Neural crest cell (in vitro differentiated cells): ENCODE measurements at places on chromosomes 5 and 9. TPM values are rescaled to one million over a fixed set of nuclear protein-coding genes. Genes with fewer than 3 reads are reported as not detected.
A peak's percentile ranks its signal among the peaks of the same experiment; 100 is the strongest.

DNA sequence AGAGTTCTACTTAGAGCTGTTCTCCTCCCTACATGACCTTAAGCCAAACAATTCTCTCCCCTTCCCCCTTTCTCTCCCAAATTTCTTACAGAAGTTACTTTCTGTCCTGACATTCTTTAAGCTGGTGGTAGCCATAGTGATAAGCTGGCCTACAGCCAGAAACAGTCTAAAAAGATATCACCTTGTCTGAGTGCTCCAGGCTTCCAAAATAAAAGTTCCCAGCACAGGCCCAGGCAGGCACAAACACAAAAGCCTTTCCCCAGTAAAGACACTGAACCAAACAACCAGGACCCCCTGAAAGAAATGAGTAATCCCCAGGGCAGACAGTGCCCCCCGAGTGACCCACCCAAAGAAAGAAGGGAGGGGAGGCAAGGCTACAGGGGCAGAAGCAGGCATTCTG, 19.2 kb downstream of the SIL1 start:
- no peak for DNase-seq

- no peak for DNase-seq
These were observed 462.7 kb upstream of the CD180 start for GRCh38 chr5:67659288-67659687.

DNA sequence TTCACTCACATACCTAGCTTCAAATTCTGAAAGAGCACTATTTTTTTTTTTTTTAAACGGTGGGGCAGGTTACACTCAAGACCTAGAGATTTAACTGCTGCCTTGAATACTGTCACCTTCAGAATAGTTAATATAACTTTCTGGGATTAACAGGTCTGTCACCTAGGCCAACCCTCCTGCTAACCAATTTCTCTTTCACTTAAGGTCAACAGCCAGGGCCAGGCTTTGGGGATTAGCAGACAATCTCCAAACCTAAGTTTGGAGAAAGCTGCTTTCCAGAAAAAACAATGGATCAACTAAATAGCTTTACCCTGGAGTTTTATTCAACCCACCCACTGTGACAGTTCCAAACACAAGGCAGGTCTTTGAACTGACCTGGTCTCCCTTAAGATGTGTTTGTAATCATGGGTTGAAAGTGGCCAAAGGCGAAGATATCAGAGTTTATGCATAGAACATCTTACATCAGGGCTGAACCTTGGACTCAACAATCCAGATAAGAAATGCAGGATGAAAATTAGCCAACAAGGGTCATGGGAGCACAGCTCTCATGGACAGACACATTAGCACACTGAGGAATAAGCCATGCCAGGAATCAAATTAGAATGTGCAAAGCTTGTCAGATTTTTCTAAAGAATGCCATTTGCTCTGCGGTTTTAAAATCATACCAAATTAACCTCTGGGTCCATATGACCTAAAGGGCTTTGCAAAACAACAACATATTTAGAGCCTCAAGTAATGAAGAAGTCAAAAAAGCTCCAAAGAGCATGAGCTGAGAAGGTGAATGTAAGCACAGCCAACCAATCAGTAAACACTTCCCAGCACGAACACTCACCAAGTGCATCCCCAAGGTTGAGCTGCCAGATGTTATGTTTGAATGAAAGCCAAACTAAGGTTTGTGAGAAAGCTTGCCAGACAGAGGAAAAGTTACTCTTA, 538.5 kb upstream of the DMAC1 start:
- no peak for DNase-seq

DNA sequence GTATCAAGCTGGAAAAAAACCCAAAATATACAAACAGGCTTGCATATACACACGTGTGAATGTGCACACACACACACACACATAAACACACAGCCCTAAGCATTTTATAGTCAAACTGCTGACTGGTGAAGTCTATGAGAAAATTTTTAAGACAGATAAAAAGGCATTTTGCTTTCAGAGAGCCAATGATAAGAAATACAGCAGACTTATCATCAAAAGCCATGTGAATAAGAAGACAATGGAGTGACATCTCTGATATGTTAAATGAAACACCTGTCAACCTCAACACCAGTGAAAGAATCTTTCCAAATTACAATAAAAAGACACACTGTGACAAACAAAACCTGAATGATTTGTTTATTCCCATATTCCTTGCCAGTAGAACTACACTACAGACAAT, 233.3 kb downstream of the CDH9 start:
- DNase-seq, result no peak

DNA sequence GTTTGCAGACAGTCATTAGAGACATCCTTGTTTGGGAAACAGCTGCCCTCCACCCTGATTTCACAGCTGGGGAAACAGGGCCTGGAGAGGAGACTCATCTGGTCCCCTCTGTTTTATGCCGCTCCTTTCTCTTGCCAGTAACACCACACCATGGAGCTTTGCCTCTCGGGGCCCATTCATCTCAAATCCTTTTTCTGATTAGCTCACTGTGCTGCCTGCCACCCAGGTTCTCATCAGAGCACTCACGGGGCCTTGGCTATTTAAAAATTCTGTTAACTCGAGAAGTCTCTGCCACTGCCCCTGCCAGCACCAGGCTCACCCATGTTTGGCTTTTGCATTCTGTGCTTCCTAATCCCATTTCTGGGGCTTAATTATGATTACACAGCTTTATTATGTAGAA, 36.8 kb upstream of the C5orf58 start:
- no peak for DNase-seq

GRCh38 chr5:104241046-104241445, 678.5 kb upstream of the NUDT12 start:
- DNase-seq, result no peak

Gene DUSP1
- total RNA-seq, result 20.6 and 20.9 TPM in 2 replicates

DNA sequence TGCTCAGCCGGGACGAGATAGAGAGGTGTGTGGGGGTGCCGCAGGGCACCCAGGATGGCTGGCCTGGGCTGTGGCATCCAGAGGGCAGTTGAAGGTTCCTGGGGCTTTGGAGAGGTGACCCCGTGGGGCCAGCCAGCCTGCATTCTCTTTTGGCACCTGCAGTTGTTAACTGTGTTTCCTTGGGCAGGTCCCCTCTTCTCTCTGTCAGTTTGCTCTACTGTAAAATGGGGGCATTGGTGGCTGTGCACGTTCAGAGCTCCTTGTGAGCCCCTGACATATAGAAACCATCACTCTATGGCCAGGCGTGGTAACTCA, 8.5 kb downstream of the ZDHHC12 start:
- DNase-seq, result no peak

DNA sequence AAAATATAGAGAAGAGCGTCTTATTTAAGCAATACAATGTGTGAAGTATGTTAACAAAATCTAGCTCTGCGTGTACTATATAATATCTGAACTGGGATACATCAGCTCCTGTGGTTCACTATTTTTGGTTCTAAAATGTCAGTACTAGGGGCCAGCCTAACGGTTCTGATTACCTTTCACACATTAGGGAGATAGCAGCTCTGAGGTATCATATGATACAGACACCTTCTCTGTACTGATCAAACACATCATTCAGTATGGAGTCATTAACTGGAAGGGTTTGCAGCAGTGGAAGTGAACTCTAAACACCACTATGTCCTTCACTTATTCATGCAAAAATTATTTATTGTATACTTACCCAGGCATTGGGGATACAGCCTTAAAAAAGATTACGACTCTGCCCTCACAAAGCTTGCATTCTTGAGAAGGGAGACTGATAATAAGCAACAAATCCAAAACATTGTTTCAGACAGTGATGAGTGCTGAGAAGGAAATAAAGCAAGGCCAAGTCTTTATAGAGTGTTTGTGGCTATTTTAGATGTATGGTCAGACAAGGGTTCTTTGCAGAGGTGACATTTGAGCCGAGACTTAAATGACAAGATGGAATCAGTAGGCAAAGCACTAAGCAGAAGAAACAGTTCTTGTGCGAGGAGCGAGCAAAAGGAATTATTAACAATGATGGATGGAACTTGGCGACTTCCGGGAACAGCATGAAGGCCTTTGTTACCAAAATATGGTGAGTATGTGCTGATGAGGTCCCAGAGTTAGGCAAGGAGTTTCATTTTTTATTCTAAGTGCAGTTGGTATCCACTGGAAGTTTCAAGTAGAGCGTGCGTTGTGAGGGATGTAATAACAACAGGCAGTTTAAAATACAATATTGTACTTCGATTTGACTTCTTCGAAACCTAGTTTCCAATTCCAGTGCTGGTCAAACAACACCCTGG, 1.8 kb upstream of the LNPEP start:
- peak; percentile 4 for DNase-seq

GRCh38 chr9:121645853-121646807, 5.3 kb upstream of the DAB2IP start:
- DNase-seq, result no peak

Gene OR2V1
- not detected in 2 replicates for total RNA-seq

GRCh38 chr5:59143926-59144333, 561.1 kb downstream of the RAB3C start:
- no peak for DNase-seq
